NCI-H1417 (cell line): ENCODE measurements at places on chromosomes 2 and 18.
A peak's percentile ranks its signal among the peaks of the same experiment; 100 is the strongest.

DNA sequence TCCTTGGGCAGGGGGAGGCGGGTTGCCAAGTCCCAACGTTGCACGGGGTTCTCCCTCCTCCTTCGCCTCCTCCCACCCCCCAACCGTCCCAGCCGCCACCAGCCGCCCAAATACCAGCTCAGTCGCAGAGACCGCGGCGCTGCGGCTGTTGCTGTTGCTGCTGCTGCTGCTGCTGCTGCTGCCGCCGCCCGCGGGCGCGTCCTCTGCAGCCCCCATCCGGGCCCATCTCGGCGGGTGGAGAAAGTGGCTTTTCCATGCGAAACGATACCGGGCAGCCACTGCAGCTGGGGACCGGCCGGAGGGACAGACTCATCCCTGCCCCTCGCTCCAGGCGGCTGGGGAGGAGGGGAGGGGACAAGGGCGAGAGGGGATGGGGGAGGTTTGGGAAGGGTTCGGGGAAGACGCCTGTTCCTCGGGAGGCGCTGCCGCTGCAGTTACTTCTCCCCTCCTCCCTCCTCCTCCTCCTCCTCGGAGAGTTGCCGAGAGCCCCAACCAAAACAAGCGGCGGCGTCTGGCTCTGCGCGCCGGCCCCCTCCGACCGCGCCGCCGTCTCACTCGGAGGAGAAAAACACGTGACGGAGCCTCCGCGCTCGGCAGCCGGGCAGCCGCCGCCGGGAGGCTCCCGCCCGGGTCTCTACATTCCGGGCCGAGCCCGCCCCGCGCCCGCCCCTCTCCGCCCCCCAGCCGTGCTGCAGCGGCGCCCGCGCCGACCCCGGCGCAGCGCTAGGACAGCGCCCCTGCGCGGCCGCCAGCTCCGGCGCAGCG is at the start of gene IRS1:
TSS of gene IRS1 (minus strand) at position 610 of the 765 bp plus-strand sequence. CDS start 1,082 bp downstream, outside the sequence.
- peak; percentile 83 for DNase-seq

DNA sequence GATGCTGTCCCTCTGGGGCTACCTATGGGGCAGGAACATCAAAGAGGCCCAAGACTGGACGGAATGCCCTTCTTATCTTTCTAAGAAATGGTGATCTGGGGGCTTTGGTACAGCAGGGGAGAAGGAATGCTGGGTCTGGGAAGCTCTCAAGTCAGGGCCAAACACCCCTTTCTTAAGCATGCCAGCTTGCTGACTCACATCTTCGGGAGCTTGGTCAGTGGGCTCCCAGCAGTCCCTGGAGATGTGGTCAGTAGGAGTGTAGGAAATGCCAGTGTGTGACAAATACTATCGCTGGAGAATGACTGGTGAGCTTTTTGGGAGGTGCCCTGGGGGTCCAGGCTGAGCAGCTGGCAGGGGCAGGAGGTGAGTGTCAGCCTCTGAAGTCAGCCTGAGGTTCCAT is 105.0 kb upstream of the CDC42EP3 start:
- no peak for DNase-seq

- DNase-seq: no peak
These were observed 62.2 kb downstream of the ADNP2 start for GRCh38 chr18:80171054-80171872.

DNA sequence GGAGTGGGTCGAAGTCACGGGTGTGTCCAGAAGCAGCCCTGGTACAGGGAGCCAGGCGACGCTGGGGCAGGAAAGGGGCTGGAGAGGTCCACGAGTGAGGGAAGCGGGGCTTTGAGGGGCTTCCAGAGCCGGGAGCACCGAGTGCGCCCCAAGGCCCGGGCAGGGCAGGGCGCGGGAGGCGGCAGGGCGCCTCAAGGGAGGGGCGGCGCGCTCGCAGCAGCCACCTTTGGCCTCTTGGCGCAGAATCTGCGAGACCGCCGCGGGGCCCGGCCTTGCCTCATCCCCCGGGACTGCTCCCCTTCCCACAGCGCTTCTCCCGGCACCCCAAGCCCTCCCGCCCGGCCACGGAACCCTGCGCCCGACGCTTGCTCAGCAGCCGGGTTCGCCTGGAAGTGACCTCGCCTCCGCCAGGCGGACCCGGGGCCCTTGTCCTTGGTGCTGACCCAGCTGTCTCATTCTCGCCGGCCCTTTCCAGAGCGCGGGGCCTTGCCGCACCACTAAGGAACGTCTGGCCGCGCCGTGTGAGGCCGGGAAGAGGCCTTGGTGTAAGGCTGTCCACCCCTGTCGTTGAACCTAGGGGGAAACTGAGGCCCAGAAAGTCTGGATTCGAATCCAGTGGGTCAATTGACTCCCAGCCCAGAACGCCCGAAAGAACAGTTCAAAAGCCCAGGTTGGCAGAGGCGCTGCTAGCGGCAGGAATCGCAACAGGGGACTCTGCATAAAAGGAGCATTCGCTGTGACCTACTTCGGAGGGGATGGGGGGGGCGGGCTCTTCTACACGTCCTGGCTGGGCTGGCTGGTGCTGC is 584 bp upstream of the DNER start:
- DNase-seq: peak; percentile 84

GRCh38 chr2:238169048-238169707 is 10.4 kb downstream of the ERFE start:
- no peak for DNase-seq

DNA sequence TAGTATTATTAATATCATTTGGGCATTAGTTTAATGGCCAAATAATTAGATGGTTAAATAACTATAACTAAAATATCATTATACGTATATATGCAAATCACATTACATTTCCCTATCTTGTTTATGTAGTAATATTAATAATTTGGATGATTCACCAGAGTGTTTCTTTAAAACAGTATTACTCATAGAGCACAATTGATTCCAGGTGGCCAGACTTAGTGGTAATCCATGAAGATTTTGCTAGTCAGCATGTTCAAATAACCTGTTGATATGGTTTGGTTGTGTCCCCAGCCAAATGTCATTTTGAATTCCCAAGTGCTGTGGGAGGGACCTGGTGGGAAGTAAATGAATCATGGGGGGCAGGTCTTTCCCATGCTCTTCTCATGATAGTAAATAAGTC is 782.3 kb downstream of the LRP1B start:
- DNase-seq: no peak

GRCh38 chr2:70440621-70441020 is 113.0 kb downstream of the TGFA start:
- no peak for DNase-seq

- no peak for DNase-seq
These were observed 105.9 kb downstream of the SRBD1 start for GRCh38 chr2:45505138-45505537.

DNA sequence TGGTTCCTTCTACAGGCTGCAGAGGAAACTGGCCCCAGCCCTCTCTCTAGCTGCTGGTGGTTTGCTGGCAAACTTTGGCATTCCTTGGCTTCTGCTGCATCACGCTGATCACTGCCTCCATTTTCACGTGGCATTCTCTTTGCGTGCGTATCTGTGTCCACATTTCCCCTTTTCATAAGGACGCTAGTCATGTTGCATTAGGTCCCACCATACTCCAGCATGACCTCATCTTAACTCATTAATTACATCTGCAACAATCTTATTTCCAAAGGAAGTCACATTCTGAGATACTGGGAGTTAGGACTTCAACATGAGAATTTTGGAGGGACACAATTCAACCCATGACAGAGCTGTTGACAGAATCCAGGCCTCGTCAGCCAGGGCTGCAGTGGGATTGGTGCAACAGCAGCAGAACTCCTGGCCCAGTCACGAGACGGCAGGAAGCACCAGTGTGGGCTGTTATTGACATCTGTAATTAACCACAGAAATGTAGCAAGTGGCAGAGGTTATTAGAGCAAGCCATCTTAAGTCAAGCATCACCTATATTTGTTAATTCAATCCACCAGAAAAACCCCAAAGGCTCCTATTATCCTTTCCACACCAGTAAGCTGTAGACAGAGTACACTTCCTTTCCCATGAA is 132.4 kb downstream of the TMEM163 start:
- no peak for DNase-seq

- DNase-seq: no peak
These were observed 27.1 kb downstream of the FER1L5 start for GRCh38 chr2:96669539-96670215.

DNA sequence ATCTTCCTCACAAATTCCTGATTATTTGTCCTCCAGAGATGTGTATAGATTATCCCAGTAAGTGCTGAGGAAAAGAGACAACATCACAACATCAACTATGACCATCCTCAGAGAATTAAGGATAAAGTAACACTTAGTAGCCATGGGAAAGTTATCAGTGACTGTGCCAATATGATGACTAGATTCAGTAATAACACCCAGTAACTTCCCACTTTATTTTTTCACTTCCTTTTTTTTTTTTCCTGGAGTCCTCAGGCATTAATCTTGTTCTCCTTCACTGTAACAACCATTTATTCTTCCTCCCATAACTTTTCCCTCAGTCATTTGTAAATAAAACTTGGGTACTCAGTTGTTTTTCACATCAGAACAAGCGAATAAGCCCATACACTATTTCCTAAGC is 16.7 kb upstream of the PID1 start:
- no peak for DNase-seq

DNA sequence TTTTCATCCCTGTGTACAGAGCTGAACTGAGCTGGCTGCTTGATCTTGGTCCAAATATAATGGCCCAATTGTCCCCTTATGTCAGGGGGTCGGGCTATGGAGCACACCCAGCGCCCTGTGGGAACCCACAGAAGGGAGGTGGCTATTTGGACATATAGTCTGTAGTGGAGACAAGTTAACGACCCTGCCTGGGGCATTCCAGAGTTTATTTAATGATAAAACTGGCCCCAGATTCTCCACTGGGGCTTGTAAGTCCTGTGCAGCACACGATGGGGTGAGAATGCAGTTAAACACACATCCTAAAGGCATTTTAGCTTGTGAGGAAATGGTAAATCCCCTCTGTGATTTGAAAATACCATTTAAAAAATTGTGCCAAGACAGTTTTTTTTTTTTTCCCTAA is 72.9 kb downstream of the QPCT start:
- no peak for DNase-seq

DNA sequence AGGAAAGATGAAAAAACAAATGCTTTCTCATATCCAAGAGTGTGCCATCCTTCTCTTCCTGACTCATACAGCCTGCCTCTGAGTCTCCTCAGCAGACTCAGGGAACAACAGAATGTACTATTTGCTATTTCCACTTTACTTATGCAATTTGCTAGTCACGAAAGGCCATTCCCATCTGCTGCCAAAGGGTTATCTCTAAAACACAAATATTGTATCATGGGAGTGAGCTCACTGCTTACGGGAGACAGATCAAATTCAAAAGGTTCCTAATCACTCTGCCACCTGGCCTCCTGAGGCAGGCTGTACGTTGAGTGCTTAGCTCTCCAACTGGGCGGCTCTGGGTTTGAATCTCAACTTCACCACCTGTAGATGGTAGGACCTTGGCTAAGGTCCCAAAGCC is 92.0 kb downstream of the GAREM1 start:
- DNase-seq: peak; percentile 6
